ENCODE measurements at places on chromosomes 4 and X. TPM values are rescaled to one million over a fixed set of nuclear protein-coding genes. Genes with fewer than 3 reads are reported as not detected.

GRCh38 chrX:48714573-48714972 is 18.0 kb downstream of the SUV39H1 start:
- H3K27ac ChIP-seq = no peak overlapping the region
- H3K4me1 ChIP-seq = peaks cover 17% of the 10 kb centered on the region
- no peak for DNase-seq
- no peak overlapping the region for H3K4me3 ChIP-seq

MAGEA2B gene
- not detected for total RNA-seq

DNA sequence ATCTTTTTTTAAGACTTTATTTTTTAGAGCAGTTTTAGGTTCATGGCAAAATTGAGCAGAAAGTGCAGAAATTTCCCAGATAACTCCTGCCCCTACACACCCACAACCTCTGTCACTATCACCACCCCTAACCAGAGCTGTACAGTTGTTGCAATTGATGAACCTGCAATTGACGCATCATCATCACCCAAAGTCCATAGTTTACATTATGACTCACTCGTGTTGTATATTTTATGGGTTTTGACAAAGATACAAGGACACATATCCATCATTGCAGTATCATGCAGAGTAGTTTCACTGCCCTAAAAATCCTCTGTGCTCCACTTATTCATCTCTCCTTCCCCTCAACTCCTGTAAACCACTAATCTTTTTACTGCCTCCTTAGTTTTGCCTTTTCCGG is 34.5 kb upstream of the WAS start:
- H3K36me3 ChIP-seq = no peaks in the 10 kb centered on the region
- peaks cover 10% of the 10 kb centered on the region for H3K27me3 ChIP-seq
- H3K27ac ChIP-seq = no peak overlapping the region
- H3K4me1 ChIP-seq = no peaks in the 10 kb centered on the region
- no peak overlapping the region for H3K4me3 ChIP-seq

GRCh38 chr4:24594887-24595286 is 10.5 kb upstream of the DHX15 start:
- peaks cover 3% of the 10 kb centered on the region for H3K27me3 ChIP-seq
- no peaks in the 10 kb centered on the region for H3K36me3 ChIP-seq
- no peak overlapping the region for H3K4me3 ChIP-seq
- DNase-seq = peak; percentile 43
- H3K4me1 ChIP-seq = no peaks in the 10 kb centered on the region

Data from osteoblast (primary cell).